ENCODE measurements at places on chromosomes 4 and X.

DNA sequence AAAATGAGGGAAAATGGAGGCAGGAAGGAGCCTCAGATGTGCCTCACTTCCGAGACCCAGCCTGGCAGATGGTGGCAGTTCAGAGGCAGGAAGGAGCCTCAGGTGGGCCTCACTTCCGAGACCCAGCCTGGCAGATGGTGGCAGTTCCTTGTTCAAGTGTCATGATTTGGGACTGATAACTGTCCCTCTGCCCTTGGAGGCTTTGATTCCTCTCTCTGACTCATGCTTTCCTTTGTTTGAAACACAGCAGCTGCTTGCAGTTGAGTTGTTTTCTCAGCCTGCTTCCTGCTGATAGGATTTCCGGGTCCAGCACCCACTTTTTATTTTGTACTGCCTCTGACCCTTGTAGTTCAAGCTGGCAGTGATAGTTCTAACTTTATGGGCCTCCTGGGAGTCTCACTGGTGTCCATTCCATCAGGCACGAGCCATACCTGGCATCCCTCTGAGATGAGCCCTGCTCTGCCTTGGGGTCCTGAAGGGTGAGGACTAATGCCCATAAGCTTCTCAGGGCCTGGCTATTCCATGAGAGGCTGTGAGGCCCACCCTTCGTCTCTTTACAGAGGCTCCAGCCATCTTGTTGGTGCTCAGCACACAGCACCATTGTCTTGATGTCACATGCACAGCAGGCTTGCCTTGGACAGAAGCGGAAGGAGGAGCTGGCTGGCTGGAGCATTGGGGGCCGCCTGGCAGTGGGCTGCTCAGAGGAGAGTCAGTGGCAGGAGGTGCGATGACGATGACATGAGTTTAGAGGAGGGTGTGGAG is 13.0 kb downstream of the RGS12 start:
- DNase-seq: no peak

DNA sequence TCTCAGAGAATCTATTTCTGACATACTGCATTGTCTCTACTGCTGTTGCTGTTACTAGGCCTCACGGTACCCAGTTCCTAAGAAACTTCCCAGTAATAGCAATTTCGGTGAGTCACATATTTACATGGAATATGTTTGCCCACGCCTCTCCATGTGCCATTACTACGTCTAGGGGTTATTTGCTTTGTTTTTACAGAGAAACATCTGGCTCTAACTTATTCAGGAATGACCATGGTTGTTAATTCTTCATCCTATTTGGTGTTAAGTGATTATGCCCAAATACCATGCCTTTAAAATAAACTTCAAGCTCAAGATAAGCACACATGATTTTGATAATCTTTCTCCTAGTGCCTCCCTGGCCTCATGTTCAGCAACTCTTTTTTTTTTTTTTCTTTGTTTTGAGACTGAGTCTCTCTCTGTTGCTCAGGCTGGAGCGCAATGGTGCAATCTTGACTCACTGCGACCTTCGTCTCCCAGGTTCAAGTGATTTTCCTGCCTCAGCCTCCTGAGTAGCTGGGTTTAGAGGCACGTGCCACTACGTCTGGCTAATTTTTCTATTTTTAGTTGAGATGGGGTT is 101.0 kb upstream of the HS3ST1 start:
- DNase-seq: no peak

- DNase-seq: no peak
Measured at GRCh38 chrX:45527834-45528233, 327.2 kb upstream of the DIPK2B start.

- no peak for DNase-seq
Measured at GRCh38 chrX:40107291-40108161, 9.8 kb upstream of the BCOR start.

DNA sequence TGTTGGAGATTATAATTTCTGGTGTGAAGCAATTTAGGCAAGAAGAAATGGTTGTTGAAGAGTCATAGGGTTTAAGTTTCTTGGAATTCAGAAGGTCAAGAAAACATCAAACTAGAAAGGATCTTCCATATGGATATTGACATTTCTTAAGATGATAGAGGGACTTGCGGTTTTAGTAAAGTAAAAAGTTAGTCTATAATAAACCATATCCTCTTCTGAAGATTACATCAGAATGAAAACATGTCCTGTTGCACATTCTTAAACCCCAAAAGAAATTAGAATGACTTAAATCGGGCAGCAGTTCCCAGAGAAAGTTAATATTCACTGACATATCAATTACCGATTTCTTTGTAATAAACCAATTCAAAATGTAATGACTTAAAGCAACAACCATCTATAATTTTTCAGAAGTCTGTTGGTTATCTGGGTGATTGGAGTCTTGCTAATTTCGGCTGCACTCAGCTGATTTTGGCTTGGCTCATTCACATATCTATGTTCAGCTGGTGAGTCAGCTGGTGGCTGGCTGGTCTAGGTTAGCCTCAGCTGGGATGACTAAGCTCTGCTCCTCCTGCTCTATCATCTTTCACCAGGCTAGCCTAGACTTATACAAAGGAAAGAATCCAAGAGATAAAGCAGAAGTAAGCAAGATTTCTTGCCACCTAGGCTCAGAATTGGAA is 24.4 kb upstream of the DYNLT3 start:
- no peak for DNase-seq

DNA sequence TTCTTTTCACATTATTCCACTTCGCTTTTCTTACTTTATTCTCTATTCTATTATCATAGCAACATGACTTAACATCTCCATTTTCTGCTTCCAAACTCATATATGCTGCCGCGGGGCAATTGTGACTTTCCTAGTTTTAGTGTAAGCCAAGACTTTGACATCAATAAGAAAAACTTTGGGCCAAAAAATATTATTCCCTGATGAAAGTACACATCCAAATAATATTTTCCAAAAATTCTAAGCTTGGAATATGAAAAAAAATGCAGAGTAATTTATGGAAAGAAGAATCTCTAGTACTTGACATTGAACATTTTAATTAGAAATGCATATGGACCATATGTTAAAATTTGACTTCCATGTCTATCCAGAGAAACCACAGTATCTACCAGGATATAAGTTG is 995.1 kb upstream of the INTU start:
- DNase-seq: no peak

- DNase-seq: no peak
Measured at GRCh38 chr4:173543266-173543665, 13.2 kb upstream of the HAND2 start.

DNA sequence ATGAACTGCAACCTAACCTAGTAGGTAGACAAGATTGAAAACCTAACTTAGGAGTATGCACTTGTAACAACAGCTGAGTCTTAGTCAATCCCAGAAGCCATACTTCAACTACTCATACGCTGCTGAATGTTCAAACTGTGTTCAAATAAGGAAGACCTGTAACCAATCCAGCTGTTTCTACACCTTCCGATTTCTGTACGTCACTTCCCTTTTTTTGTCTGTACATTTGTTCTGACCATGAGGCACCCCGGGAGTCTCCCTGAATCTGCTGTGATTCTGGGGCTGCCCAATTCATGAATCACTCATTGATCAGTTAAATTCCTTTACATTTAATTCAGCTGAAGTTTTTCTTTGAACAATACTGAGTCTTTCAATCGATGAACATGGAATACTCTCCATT is 89.5 kb downstream of the BMP3 start:
- DNase-seq: no peak

DNA sequence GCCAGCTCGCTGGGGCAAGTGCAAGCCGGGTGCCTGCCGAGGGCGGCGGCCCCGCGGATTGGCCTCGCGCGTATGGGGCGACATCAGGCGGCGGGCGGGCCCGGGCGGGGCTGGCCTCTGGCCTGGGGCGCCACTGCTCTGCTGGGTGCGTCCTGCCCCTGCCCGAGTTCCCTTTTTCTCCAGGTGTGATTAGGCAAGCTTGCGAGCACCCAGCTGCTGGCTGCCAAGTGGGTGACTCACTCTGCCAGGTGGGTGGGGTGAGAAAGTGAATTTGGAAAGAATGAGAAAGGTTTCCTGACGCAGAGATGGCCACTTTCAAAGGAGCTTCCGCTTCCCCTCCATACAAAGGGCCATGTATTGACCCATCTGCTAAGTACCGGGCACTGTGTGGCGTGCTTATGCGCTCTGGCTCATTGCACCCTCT is 32.5 kb downstream of the FGFBP1 start:
- DNase-seq: no peak

DNA sequence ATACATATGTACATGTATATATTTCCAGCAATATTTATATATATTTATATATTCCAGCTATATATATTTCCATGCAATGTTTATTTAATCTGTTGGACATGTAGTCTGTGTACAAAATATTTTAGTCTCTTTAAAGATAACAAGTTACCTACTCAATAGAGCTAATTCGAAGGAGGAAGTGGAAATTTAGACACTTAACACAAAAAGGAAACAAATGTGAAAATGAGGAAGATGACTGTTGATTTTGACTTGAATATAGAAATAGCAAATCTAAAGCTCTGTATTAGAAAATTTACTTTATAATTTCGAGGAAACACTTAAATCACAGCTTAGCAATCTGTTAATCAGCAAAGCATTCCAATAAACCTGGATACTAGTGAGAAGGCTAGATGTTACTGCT is 1064.4 kb downstream of the PCDH7 start:
- no peak for DNase-seq

- no peak for DNase-seq
Measured at GRCh38 chr4:165522050-165522449, 143.2 kb downstream of the CPE start.

DNA sequence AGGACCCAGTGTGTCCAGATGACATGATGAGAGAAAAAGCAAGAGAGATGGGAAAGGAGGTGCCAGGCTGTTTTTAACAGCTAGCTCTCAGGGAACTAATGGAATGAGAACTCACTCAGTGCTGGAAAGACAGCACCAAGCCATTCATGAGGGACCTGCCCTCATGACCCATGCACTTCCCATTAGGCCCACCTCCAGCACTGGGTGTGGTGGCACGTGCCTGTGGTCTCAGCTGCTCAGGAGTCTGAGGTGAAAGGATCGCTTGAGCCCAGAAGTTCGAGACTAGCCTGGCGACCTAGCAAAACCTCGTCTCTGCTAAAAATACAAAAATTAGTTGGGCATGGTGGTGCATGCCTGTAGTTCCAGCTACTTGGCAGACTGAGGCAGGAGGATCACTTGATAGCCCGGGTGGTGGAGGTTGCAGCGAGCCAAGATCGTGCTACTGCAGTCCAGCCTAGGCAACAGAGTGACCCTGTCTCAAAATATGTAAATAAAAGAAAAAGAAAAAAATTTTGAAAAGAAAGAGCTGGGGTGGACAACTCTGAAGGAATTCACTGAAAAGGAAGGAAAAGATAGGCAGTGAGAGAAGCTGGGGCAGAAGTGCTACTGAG is 50.9 kb downstream of the FAM193A start:
- no peak for DNase-seq

- no peak for DNase-seq
Measured at GRCh38 chr4:146709956-146710355, 71.3 kb downstream of the POU4F2 start.

GRCh38 chrX:12162420-12162819 is 24.1 kb downstream of the FRMPD4 start:
- no peak for DNase-seq

DNA sequence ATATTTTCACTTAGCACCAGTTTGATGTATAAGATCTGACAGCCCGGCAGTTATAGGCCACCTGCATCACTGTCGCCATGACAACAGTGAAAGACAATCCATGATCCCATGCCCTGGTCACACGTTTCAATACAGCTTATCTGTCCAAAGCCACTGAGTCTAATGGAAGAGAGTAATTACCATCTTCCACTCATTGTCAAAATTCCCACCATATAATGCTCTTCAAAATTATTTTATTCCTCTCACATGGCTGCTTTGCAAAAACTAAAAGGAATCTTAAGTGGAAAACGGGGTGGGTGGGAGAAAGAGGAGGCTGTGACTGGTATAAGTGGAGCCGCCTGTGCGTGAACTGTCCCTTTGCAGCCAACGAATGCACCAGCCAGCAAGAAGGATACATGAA is 44.2 kb downstream of the MAML3 start:
- DNase-seq: no peak

GRCh38 chrX:9370893-9371292 is 94.0 kb upstream of the TBL1X start:
- no peak for DNase-seq

DNA sequence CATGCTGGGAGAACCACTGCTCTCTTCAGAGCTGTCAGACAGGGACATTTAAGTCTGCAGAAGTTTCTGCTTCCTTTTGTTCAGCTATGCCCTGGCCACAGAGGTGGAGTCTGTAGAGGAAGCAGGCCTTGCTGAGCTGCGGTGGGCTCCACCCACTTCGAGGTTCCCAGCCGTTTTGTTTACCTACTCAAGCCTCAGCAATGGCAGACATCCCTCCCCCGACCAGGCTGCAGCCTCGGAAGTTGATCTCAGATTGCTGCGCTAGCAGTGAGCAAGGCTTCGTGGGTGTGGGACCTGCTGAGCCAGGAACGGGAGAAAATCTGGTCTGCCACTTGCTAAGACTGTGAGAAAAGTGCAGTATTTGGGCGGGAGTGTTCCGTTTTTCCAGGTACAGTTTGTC is 118.9 kb downstream of the SLC10A6 start:
- DNase-seq: no peak

GRCh38 chrX:84197550-84197949 is 9.6 kb upstream of the RPS6KA6 start:
- no peak for DNase-seq

DNA sequence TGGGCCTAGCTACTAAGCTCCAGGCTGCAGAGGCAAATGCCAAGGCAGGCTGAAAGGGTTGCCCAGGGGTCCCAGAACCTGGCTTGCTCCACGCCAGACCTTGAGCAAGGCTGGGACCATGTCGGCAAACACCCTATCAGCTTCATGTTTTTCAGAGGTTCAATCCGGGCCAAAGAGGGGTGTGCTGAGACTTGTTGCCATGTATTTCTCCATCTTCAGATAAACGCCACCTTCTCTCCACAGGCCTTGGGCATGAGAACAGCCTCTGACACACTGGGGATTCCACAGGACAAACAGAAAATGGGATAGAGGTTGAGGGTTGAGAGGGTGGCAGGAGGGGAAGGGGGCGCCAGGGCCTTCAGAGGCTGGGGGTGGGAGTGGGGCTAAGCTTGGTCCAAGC is 8.6 kb downstream of the PJA1 start:
- no peak for DNase-seq

DNA sequence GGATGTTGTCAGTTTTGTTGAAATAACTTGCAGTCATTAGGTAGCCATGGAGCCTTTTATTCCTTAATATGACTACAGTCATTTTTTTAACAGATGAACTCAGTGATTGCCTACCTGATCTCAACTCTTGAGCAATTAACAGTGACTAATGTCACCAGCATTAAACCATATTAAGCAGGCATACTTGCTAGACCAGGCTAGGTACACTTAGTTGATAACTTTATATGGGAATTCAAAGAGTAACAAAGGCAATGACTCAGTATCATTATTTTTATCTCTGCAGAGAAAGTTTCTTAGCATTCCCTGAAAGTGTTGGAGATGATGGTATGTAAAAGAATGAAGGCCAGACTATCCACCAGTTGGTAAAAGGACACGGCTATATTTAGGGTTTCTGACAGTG is at the start of gene C4orf54:
TSS of gene C4orf54 (minus strand) at position 31 of the 400 bp plus-strand sequence. CDS start 3,180 bp downstream, outside the sequence.
- DNase-seq: no peak

GRCh38 chr4:158172261-158173258 is at the start of gene GASK1B:
Gene GASK1B, minus strand, starts transcription at chr4:158173025. Its CDS starts 1,650 bp downstream, at chr4:158171375.
- no peak for DNase-seq

- DNase-seq: no peak
Measured at GRCh38 chrX:68824565-68825125, 4.2 kb upstream of the EFNB1 start.

Measured in CD4-positive, alpha-beta T cell treated with Interleukin-12 subunit alpha and Interleukin-12 subunit beta, for 1 hour (primary cell).